Right lobe of liver (tissue), 6 donors: ENCODE measurements at places on chromosomes 16 and 17.
A peak's percentile ranks its signal among the peaks of the same experiment; 100 is the strongest.

- no peak for DNase-seq
These were observed 3.3 kb upstream of the HELZ start for GRCh38 chr17:67248291-67248690.

DNA sequence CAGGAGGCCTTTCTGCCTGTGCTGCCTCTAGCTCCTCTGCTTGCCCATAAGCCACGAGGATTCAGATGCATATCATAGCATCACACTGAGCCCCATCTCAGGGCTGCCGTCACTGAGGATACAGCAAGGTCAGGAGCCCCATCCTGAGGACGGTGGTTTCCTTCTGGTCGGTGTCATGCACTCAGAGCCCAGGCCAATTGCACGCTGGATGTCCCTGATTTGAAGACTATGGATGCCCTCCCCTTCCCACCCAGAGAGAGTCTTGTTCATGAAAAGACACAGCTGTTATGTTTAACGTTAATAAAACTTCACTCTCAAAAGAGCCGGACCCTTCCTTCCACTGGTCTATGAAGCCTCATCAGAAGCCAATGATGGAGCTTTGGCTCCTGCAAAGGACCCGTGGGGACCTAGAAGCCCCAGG is 19.9 kb downstream of the COTL1 start:
- DNase-seq = no peak

DNA sequence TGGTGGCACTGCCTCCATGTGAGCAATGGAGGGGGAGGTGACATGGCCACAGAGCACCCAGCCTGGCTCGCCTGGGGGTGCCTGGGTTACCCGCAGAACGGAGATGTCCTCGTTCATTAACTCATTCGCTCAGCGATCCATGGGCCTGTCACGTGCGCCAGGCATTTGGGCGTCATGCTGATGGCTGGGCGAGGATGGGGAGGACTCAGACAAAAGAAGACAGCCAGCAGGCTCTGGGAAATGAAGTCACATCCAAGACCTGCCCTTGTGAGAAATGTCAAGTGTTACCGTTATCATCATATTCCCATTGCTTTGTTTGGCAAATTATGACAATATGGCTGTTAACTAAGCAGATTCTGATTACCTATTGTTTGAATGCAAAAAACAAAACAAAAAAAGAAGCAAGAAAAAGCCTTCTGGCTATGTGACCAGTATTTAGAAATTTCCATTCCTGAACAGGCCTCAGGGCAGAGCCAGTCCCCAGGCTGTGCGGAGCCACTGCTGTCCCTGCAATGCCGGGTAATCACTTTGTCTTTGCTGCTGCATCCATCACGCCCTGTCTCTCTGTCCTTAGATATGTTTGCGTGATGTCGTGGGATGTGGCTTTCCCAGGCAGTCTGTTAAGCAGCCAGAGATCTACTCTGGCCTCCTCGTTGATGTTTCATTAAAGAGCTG is 57.9 kb downstream of the CMIP start:
- peak; percentile 39 for DNase-seq

GRCh38 chr16:84836967-84837366 is 17.2 kb downstream of the CRISPLD2 start:
- DNase-seq = no peak
